Left lung (tissue), 14 donors: ENCODE measurements at places on chromosomes 1 and 21. TPM values are rescaled to one million over a fixed set of nuclear protein-coding genes. Genes with fewer than 3 reads are reported as not detected.

Gene SPRR2A
- total RNA-seq: not detected

Gene NEK2
- total RNA-seq: 1.3 TPM

Gene CA14
- 0.18 TPM for total RNA-seq

Gene RNPC3
- total RNA-seq: 25.2 TPM

Gene RNU1-3
- 2,748 TPM for total RNA-seq

Gene OPRD1
- total RNA-seq: not detected

Gene COL24A1
- 7.0 TPM for total RNA-seq

Gene DMRTA2
- total RNA-seq: not detected

Gene LCK
- 3.3 TPM for total RNA-seq

Gene TAS1R1
- not detected for total RNA-seq

Gene GJA4
- 21.1 TPM for total RNA-seq

DNA sequence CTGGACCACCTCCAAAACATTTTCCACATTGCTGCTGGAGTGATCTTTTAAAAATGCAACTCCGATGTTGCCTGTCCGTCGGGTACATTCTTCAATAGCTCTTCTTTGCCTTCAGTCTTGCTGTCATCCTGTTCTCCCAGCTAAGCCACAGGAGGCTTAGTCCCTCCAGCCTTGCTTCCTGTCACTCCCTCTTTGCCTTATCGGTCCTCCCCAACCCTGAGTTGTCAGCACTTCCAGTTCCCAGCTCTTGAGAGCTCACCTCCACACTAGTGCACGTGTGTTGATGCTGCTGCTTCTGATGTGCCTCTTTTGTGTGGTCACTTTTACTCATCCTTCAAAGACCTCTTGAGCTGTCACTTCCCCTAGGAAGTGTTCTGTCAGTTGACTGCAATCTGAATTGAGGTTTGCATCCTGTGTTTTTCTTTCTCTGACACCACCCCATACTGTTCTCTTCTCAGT lies 15.3 kb downstream of the UCK2 start:
- no peak for DNase-seq

- no peak for DNase-seq
These were observed 16.8 kb upstream of the RIPK4 start for GRCh38 chr21:41783476-41784180.

- no peak for DNase-seq
These were observed 33.2 kb downstream of the SSBP3 start for GRCh38 chr1:54372978-54373377.

DNA sequence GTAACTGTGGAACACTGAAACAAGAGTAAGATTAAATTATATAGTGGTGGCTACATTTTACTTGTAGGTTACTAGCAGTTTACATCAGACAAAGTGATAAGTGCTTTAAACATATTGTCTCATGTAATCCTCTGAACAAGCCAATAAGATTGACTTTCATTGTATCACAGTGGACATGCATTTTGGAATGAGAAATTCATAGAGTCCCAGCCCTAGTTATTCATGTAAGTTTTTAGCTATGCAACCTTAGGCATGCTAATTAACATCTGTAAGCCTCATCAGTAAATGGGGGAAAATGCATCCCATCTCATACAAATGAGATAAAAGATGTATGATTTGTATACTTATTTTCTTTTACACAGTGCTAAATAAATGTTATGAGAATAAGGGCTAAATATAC lies 1038.1 kb upstream of the ADGRL4 start:
- no peak for DNase-seq

GRCh38 chr1:87528754-87529517 lies 200.3 kb downstream of the LMO4 start:
- peak; percentile 47 for DNase-seq

GRCh38 chr1:218582646-218583045 lies 237.5 kb downstream of the TGFB2 start:
- DNase-seq: no peak

DNA sequence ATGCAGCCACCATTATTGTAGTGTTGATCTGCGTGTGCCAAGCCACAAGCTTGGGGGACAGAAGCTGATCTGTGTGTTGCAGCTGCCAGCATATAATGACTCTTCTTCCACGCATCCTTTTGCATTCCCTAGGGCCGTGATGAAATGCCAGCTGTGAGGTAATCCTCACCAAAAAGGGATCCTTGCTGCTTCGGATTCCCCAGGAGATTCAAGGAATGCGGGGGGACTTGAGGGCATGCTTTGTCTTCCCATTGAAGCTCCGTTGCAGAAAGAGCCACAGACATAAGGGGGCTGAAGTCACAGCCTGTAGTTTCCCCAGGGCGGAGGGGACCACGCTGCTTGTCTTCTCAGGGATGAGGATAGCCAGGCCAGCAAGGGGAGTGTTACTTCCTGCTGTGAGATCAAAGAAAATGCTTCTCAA lies 281.6 kb upstream of the FMN2 start:
- no peak for DNase-seq

DNA sequence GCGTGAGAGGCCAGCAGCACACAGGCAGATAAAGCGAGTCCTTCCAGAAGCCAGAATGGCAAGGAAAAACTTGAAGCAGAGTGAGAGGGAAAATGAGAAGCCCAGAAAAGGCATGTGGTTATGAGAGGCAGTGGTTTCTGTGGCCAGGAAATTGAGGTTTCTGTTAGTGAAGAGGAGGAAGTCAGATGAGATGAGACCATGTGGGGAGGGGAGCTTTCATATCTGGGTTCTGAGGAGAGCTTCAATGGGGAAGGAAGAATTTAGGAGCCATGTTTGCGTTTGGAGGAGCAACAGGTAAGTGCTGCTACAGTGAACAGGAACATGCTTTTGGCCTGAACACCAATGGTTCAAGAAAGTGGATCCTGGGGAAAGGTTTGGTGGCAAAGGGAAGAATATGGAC lies 6.1 kb upstream of the CD1A start:
- no peak for DNase-seq

GRCh38 chr1:67110352-67110751 lies 24.4 kb downstream of the C1orf141 start:
- no peak for DNase-seq

GRCh38 chr1:30146448-30146847 lies 576.9 kb downstream of the MATN1 start:
- DNase-seq: no peak

DNA sequence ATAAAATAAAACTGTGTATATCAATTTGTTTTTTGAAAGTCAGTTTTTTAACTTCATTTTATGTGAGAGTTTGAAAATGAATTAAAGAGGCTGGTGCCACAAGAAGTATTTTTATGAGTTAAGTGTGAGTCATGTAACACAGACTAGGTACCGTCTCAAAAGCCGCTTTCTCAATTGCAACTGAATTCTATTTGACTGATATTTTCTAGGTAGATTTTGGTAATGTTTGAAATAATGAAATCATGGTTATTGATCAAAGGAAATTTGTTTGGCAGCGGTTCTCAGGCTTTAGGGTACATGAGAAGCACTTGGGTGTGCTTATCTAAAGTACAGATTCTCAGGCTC lies 4.6 kb downstream of the SNX27 start:
- DNase-seq: no peak

DNA sequence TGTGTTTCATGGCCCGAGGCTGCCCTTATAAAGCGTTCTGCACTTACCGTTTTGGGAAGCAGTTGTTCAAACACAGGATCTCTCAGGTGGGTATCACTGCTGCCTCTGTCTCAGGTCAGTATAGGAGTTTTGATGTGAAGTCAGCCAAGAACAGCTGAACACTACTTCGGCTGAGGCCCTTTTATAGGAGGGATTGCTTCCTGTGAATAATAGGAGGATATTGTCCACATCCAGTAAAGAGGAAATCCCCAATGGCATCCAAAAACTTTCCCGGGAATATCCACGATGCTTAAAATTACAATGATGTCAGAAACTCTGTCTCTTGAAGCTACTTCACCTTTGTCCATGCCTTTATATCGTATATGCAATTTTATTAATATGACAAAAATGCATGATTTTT lies at the start of gene SELE:
Gene SELE, minus strand, starts transcription at position 156 of the 400 bp plus-strand sequence. CDS start 467 bp downstream, outside the sequence.
- DNase-seq: no peak

DNA sequence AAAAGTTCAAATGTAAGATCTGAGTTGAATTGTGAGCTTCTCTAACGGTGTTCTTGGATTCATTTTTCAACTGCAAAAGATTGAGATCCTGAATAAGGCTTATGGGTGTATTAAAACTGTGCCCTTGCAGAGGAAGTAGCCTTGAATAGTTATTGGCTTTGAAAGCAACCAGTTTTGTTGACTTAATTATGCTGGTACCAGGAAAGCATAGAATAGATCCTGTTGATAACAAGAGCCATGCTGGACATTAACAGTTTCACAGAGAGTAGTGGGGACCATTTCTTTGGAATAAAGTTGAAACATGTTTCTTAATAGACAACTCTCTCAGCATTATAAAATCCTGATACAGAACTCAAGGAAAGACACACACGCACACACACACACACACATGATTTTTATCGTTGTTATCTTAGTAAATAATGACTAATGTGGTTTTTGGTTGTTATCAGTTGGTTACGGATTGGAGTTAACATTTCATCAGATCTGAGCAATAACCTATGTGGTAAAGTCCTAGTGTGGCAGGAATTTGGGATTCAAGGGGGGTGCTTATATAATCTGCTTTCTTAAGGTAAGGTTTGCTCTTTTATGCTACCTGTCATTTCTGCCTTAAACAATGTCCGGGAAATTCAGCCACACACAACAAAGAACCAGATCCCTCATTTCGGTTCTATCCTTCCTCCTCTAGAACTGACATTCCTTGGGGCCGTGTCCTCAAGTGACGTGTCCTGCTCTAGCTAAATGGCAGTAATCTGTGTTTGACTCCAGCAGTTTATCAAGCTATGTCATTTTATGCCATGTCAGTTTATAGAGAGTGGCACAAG lies 330.9 kb downstream of the CHRM3 start:
- no peak for DNase-seq

DNA sequence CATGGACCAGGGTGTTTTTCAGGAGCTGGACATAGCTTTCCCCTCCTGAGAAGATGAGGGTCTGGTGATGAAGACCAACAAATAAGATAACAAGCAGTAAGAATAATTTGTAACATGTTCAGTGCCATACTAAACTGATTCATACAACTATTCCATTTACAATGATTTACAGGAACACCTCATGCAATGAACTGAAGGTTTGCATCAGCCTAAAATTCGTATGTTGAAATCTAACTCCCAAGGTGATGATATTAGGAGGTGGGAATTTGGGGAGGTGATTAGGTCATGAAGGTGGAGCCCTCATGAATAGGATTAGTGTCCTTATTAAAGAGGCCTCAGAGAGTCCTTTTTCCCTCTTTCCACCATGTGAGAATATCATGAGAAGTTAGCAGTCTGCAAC lies 15.9 kb upstream of the NIBAN1 start:
- DNase-seq: no peak

DNA sequence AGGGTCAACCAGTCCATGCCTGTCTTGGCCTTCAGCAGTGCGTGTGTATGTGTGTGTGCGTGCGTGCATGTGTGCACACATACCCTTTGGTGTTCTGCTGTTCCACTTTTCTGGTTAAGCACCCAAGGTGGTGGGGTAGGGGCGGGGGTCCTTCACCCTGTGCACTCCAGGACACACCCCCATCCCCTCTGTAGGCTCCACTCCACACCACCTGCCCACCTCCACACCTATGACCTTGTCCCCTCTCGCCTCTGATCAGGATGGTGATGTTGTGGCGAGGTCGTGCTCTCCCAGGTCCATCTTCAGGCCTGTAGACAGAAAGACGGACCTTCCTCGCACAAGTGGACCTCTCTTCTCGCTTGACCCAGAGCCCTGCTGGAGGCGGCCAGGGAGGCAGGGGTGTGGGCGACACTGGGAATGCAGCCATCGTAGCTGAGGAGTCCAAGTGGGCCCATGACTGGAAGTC lies 44.6 kb downstream of the WDR4 start:
- no peak for DNase-seq

GRCh38 chr1:206082831-206083695 lies 30.1 kb downstream of the RHEX start:
- DNase-seq: no peak

DNA sequence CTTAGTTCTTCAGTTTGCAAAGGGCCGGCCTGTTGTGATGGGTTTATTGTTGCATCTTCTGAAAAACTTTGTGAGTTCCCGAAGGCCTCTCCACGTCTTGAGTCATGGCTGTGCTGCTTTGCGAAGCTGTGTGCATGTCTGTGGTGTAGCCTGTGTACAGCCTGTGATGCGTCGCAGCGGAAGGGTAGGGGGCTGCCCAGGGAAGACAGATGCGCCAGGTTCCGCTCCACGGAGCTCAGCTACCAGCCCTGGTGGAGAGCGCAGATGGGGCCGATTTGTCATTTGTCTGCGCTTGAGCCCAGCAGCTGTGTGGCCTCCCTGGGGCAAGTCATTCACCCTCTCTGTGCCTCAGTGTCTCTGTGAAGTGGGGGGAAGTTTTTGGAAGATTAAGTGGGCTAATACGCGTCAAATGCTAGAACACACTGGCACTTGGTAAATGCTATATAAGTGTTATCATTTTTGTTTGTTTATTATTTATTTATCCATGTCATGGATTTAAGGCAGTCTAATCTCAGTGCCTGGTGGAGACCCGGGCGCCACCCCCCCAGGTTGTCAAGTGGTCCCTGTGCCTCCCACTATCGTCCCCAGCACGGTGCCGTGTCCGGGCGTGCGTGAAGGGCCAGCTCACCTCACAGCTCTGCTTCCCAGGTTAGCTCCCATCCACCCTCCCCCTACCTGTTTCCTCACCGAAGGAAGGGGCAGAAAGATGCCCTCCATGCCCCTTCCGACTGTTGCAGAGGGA lies 8.4 kb downstream of the PDE9A start:
- no peak for DNase-seq

GRCh38 chr1:184210862-184211261 lies 159.3 kb downstream of the TSEN15 start:
- no peak for DNase-seq

GRCh38 chr21:33855190-33855589 lies 60.4 kb downstream of the ATP5PO start:
- DNase-seq: no peak

- DNase-seq: no peak
These were observed 13.7 kb downstream of the LGR6 start for GRCh38 chr1:202207292-202207691.

DNA sequence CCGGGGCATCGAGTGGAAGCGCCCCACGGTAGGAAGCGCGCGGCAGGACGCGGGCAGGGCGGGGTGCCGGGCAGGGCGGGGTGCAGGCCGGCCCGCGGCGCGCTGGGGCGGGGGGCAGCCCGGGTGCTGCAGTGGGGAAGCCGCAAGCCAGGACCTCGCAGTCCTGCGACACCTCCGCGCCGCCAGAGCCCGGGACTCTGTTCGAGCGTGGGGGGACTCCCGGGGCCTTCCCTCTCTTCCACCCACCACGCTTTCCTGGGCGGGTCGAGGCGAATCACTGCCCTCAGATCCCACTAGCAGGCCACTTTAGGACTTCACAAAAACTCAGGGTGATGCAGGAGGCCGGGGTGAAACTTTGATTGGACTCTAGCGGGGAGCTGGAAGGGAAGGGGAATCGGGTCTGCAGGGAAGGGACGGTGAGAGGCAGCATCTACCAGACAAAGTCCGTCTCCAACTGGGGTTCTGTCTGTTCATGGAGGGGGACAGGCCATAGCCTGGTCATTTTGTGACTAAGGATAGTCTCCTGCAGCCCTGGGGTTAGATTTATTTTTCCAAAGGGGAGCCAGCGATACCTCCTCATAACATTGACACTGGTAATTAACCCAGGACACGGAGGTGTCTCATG lies 623 bp downstream of the CAPN2 start:
- DNase-seq: no peak

GRCh38 chr1:103177108-103177775 lies 68.9 kb upstream of the COL11A1 start:
- no peak for DNase-seq
